HCT116 (cell line): ENCODE measurements at places on chromosomes 1 and 21. TPM values are rescaled to one million over a fixed set of nuclear protein-coding genes. Genes with fewer than 3 reads are reported as not detected.

The TINAGL1 gene
- 57.9 TPM for total RNA-seq

The OR2L8 gene
- total RNA-seq = not detected

The CELA2A gene
- 1.6 TPM for total RNA-seq

The EVI5 gene
- total RNA-seq = 21.8 TPM

The DCST2 gene
- 2.0 TPM for total RNA-seq

The PLPPR5 gene
- not detected for total RNA-seq

The RAVER2 gene
- 23.2 TPM for total RNA-seq

The CD52 gene
- total RNA-seq = 2.0 TPM

The PROX1 gene
- total RNA-seq = 0.22 TPM

The RBM15 gene
- 44.0 TPM for total RNA-seq

The THEM5 gene
- total RNA-seq = not detected

The CD5L gene
- total RNA-seq = not detected

The OLIG2 gene
- not detected for total RNA-seq

The WNT3A gene
- 3.7 TPM for total RNA-seq

The RNF186 gene
- not detected for total RNA-seq

The RXRG gene
- total RNA-seq = not detected

GRCh38 chr1:42035205-42035829, 116.6 kb upstream of the HIVEP3 start:
- H3K36me3 ChIP-seq = no peaks in the 10 kb centered on the region
- peak overlapping the region; percentile 63; the same call in 1 of the 2 replicates for H3K27ac ChIP-seq
- H3K4me1 ChIP-seq = peaks cover 10% of the 10 kb centered on the region; the same call in 1 of the 2 replicates
- peak; percentile 10 for DNase-seq

DNA sequence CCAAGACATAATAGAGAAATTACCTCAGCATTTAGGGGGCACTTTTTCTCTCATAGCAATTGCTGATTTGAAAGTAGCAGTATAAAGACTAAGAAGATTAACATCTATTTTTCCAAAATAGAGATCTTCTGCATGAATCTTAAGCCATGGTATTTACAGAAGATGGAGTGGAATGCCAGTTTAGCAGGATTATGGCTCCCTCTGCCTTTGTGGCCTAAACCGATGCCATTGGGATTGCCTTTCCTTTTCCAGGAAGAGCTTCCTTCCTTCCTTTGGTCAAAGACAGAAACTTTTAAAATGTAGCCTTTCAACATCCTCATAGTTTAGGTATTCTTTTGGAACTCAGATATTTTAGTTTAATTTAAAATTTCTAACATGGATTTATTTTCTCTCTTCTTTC, 39.4 kb downstream of the CFHR5 start:
- DNase-seq = no peak
- H3K36me3 ChIP-seq = no peaks in the 10 kb centered on the region
- no peaks in the 10 kb centered on the region for H3K27me3 ChIP-seq
- H3K4me3 ChIP-seq = no peak overlapping the region
- no peaks in the 10 kb centered on the region for H3K4me1 ChIP-seq
- no peak overlapping the region for H3K27ac ChIP-seq

DNA sequence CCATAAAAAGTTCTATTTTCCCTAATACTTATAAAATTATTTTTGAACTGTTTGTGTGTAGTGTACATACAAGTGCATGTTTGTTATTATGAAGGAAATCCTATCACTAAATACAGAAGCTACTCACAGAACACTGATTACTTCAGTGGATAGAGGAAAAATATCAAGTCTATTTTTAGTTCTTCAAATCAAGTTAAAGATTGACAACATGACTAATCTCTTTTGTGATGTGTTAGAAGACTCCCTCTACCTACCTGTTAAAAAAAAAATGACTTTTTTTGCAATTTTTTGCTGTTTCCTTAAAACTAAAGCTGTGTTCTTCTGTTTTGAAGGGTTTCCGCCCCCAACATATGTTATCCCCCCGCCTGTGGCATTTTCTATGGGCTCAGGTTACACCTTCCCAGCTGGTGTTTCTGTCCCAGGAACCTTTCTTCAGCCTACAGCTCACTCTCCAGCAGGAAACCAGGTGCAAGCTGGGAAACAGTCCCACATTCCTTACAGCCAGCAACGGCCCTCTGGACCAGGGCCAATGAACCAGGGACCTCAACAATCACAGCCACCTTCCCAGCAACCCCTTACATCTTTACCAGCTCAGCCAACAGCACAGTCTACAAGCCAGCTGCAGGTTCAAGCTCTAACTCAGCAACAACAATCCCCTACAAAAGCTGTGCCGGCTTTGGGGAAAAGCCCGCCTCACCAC, 45.5 kb downstream of the NCF2 start:
- H3K36me3 ChIP-seq = peaks cover 53% of the 10 kb centered on the region
- H3K4me1 ChIP-seq = peaks cover 3% of the 10 kb centered on the region; the same call in 1 of the 2 replicates
- DNase-seq = no peak
- no peak overlapping the region for H3K27ac ChIP-seq
- H3K4me3 ChIP-seq = no peak overlapping the region

DNA sequence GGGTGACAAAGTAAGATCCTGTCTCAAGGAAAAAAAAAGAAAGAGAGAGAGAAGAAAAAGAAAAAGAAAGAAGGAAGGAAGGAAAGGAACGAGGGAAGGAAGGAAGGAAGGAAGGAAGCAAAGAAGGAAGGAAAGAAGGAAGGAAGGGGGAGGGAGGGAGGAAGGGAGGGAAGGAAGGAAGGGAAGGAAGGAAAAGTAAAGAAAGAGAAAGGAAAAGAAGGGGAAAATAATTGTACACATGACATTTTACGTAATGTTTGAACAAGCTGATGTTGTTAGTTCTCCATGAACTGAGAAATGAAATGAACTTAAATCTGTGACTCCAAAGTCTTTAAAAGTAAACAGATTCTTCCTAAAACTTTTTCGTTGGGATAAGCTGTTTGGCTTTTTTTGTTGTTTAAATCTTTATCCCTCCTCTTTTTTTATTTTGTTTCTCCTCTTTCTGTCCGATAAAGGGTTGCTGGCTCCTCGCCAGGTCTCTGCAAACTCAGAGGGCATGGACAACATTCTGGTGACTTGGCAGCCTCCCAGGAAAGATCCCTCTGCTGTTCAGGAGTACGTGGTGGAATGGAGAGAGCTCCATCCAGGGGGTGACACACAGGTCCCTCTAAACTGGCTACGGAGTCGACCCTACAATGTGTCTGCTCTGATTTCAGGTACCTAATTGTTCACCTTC, 59.8 kb downstream of the IL12RB2 start:
- H3K4me1 ChIP-seq = no peaks in the 10 kb centered on the region
- no peak overlapping the region for H3K27ac ChIP-seq
- no peaks in the 10 kb centered on the region for H3K36me3 ChIP-seq
- H3K27me3 ChIP-seq = no peaks in the 10 kb centered on the region
- no peak overlapping the region for H3K4me3 ChIP-seq

DNA sequence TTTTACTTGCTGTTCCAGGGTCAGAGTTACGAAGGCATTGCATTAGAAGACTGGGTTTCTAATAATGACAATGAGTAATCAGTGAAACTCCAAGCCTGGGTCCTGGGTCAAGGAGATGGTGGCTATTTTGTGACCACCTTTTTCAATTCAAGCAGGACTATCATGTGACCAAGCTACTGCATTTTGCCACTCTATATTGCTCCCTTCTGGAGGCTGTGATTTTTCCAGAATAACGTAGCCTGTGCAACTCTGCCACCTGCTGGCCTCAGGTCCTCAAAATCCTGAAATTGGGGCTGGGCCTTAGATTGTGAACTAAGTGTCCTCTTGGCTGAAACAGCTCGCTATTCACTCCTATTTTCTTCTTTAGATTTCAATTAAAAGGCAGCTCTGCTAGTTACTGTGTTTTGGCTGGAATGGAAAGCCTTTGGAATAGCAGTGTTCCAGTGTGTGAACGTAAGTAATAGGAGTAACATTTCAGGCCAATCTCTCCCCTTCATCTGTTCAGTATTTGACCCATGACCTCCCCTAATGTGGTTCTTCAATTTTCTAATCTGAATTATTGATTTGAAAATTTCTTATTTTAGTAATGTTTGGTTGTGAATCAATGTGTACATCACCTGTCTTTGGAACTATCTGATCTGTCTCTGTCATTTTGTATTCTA, 52.9 kb upstream of the CD46 start:
- H3K4me1 ChIP-seq = no peaks in the 10 kb centered on the region
- no peak overlapping the region for H3K4me3 ChIP-seq
- H3K36me3 ChIP-seq = no peaks in the 10 kb centered on the region
- no peak overlapping the region for H3K27ac ChIP-seq

DNA sequence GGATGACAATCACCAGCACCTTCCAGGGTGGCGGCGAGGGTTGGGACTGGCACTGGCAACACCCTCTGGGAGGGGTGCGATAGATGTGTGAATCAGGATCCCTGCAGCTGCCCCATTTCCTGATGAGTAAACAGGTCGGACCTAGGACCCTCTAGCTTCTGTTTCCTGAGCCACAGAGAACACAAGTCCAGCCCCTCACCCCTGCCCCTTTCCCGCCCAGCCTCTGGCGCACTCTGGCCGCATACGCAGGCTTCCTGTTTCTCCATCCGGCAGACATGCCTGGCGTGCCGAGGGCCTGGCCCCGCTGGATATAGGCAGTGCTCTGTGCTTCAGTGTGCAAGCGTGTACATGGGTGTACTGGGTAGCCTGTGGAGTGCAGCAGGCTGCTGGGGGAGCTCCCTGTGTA, 4.6 kb downstream of the PEAR1 start:
- peak overlapping the region; percentile 88; the same call in 1 of the 2 replicates for H3K27ac ChIP-seq
- H3K4me1 ChIP-seq = peaks cover 50% of the 10 kb centered on the region
- H3K36me3 ChIP-seq = no peaks in the 10 kb centered on the region
- H3K4me3 ChIP-seq = peak overlapping the region; percentile 48

GRCh38 chr21:36127977-36128376, 6.9 kb upstream of the CBR3 start:
- no peak overlapping the region for H3K4me3 ChIP-seq
- H3K4me1 ChIP-seq = peaks cover 4% of the 10 kb centered on the region; the same call in 1 of the 2 replicates
- no peaks in the 10 kb centered on the region for H3K36me3 ChIP-seq
- no peak for DNase-seq
- H3K27ac ChIP-seq = no peak overlapping the region
- no peaks in the 10 kb centered on the region for H3K27me3 ChIP-seq

GRCh38 chr1:59126366-59126765, 170.5 kb upstream of the FGGY start:
- H3K36me3 ChIP-seq = no peaks in the 10 kb centered on the region
- no peak overlapping the region for H3K4me3 ChIP-seq
- H3K4me1 ChIP-seq = no peaks in the 10 kb centered on the region
- no peak overlapping the region for H3K27ac ChIP-seq

GRCh38 chr1:68322837-68323687, 90.7 kb upstream of the WLS start:
- peak overlapping the region; percentile 61 for H3K27ac ChIP-seq
- DNase-seq = peak; percentile 89
- peak overlapping the region; percentile 22 for H3K4me3 ChIP-seq
- peaks cover 43% of the 10 kb centered on the region for H3K4me1 ChIP-seq

DNA sequence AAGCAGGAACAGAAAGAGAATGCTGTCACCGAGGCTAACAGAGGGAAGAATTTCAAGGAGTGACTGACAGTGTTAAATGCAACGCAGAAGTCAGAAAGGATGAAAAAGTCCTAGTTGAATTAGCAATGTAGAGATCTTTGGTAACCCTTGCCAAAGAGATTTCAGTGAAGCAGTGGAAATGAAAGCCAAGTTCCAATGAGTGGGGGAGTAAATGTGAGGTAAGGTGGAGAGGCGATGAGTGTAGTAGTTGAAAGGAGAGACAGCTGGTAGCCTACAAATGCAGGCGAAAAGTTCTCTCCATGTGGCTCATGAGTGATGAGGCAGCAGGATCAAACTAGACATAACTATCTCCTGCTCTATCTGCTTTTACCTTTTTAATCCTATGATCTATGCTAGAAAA, 74.6 kb upstream of the IPO9 start:
- no peak for DNase-seq
- H3K27me3 ChIP-seq = no peaks in the 10 kb centered on the region
- H3K4me1 ChIP-seq = peaks cover 12% of the 10 kb centered on the region
- no peak overlapping the region for H3K4me3 ChIP-seq

- no peak overlapping the region for H3K27ac ChIP-seq
- H3K36me3 ChIP-seq = no peaks in the 10 kb centered on the region
- no peaks in the 10 kb centered on the region for H3K4me1 ChIP-seq
Measured at GRCh38 chr1:210571356-210572284, 242.9 kb downstream of the HHAT start.

- no peaks in the 10 kb centered on the region for H3K4me1 ChIP-seq
- no peak for DNase-seq
- no peaks in the 10 kb centered on the region for H3K27me3 ChIP-seq
- peaks cover 21% of the 10 kb centered on the region for H3K36me3 ChIP-seq
Measured at GRCh38 chr1:226148121-226148648, 38.4 kb downstream of the ACBD3 start.

- H3K4me1 ChIP-seq = no peaks in the 10 kb centered on the region
- H3K27ac ChIP-seq = no peak overlapping the region
- H3K36me3 ChIP-seq = no peaks in the 10 kb centered on the region
- H3K4me3 ChIP-seq = no peak overlapping the region
- no peak for DNase-seq
Measured at GRCh38 chr1:183821889-183822611, 17.1 kb downstream of the RGL1 start.

GRCh38 chr1:105254906-105255305, 1505.2 kb downstream of the AMY1C start:
- no peaks in the 10 kb centered on the region for H3K27me3 ChIP-seq
- H3K4me1 ChIP-seq = no peaks in the 10 kb centered on the region
- no peak overlapping the region for H3K4me3 ChIP-seq
- no peak for DNase-seq
- no peak overlapping the region for H3K27ac ChIP-seq
- no peaks in the 10 kb centered on the region for H3K36me3 ChIP-seq

- no peaks in the 10 kb centered on the region for H3K4me1 ChIP-seq
- DNase-seq = no peak
- no peak overlapping the region for H3K4me3 ChIP-seq
- H3K36me3 ChIP-seq = no peaks in the 10 kb centered on the region
- H3K27ac ChIP-seq = no peak overlapping the region
Measured at GRCh38 chr1:58454385-58454784, 92.1 kb downstream of the OMA1 start.
